ENCODE measurements at places on chromosomes 1 and 21. TPM values are rescaled to one million over a fixed set of nuclear protein-coding genes. Genes with fewer than 3 reads are reported as not detected.

Gene CORT
- total RNA-seq, result not detected

GRCh38 chr21:40686526-40686925, 160.4 kb downstream of the DSCAM start:
- H3K27me3 ChIP-seq, result no peaks in the 10 kb centered on the region
- no peak overlapping the region for H3K27ac ChIP-seq
- H3K4me1 ChIP-seq, result no peaks in the 10 kb centered on the region
- no peak for DNase-seq

DNA sequence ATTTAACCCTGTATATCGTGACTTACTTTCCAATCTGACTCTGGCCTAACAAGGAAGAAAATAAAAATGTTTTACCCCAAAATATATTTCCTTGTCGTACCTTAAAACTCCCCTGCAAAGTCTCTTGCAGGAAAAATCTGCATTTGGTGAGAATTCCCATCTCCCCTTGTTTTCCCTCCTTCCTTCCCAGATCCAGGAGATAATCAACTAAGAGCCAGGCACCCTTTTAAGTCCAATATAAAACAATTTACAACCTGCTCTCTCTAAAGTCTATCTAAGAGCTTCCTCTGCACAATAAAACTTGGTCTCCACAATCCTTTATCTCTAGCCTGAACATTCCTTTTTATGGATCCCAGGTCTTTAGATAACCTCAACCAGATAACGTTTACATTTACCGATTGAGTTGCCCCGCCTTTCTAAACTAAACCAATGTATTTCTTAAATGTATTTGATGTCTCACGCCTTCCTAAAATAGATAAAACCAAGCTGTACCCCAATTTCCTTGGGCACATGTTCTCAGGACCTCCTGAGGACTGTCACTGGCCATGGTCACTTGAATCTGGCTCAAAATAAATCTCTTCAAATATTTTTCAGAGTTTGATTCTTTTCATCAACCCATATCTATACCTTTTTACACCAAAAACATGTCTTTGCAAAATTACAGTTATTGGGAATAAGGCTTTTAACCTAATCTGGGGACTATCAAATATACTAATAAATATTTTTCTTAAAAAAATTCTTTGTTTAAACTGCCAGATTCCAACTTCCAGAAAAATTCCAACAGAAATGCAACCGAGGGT, 993 bp downstream of the DDX59 start:
- H3K27me3 ChIP-seq, result no peaks in the 10 kb centered on the region
- H3K4me3 ChIP-seq, result peak overlapping the region; percentile 97
- peak overlapping the region; percentile 100 for H3K27ac ChIP-seq
- DNase-seq, result no peak
- H3K36me3 ChIP-seq, result no peaks in the 10 kb centered on the region

Gene COL16A1
- 8.8 TPM for total RNA-seq

- no peaks in the 10 kb centered on the region for H3K4me1 ChIP-seq
- no peak for DNase-seq
- no peak overlapping the region for H3K4me3 ChIP-seq
- H3K27me3 ChIP-seq, result peaks cover 55% of the 10 kb centered on the region
These were observed 497 bp downstream of the FCRLB start for GRCh38 chr1:161721738-161722343.

- peaks cover 4% of the 10 kb centered on the region for H3K4me1 ChIP-seq
- H3K27ac ChIP-seq, result no peak overlapping the region
- H3K27me3 ChIP-seq, result no peaks in the 10 kb centered on the region
- no peak overlapping the region for H3K4me3 ChIP-seq
- H3K36me3 ChIP-seq, result no peaks in the 10 kb centered on the region
- no peak for DNase-seq
These were observed 27.8 kb upstream of the FMOD start for GRCh38 chr1:203378556-203379245.

GRCh38 chr1:218341325-218341724, 3.8 kb upstream of the TGFB2 start:
- no peak overlapping the region for H3K4me3 ChIP-seq
- no peaks in the 10 kb centered on the region for H3K36me3 ChIP-seq
- no peaks in the 10 kb centered on the region for H3K27me3 ChIP-seq
- no peak for DNase-seq

Gene LENEP
- not detected for total RNA-seq

DNA sequence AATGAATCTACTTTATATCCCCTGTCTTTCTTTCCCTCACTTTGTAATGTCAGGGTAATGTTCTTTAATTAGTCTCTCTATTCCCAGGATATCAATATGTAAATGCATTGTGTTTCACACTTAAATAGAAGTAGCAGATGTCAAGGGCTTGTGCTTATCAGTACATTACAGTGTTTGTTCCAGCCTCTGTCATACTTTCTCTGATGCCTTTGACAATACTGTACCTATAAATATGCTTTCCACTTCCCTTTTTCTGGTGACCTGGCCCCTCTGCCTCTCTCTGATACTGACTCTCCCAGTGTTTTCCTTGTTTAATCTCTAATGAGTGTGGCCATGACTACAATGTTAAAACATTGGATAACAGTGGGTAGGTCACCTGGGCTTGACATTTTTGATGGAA, 862.0 kb upstream of the NEGR1 start:
- no peaks in the 10 kb centered on the region for H3K27me3 ChIP-seq
- DNase-seq, result no peak
- no peaks in the 10 kb centered on the region for H3K36me3 ChIP-seq

Gene C1orf226
- 0.61 TPM for total RNA-seq

GRCh38 chr1:209883341-209883971, 54.6 kb upstream of the SYT14 start:
- H3K27ac ChIP-seq, result no peak overlapping the region
- peaks cover 8% of the 10 kb centered on the region for H3K27me3 ChIP-seq
- H3K4me3 ChIP-seq, result no peak overlapping the region
- no peak for DNase-seq

GRCh38 chr21:42835611-42836401, 43.5 kb downstream of the WDR4 start:
- H3K4me3 ChIP-seq, result no peak overlapping the region
- H3K27me3 ChIP-seq, result peaks cover 23% of the 10 kb centered on the region
- no peak overlapping the region for H3K27ac ChIP-seq
- H3K36me3 ChIP-seq, result peaks cover 12% of the 10 kb centered on the region

Data from psoas muscle (tissue), 8 donors.